ENCODE measurements at places on chromosomes 16 and 17. TPM values are rescaled to one million over a fixed set of nuclear protein-coding genes. Genes with fewer than 3 reads are reported as not detected.
A peak's percentile ranks its signal among the peaks of the same experiment; 100 is the strongest.

DNA sequence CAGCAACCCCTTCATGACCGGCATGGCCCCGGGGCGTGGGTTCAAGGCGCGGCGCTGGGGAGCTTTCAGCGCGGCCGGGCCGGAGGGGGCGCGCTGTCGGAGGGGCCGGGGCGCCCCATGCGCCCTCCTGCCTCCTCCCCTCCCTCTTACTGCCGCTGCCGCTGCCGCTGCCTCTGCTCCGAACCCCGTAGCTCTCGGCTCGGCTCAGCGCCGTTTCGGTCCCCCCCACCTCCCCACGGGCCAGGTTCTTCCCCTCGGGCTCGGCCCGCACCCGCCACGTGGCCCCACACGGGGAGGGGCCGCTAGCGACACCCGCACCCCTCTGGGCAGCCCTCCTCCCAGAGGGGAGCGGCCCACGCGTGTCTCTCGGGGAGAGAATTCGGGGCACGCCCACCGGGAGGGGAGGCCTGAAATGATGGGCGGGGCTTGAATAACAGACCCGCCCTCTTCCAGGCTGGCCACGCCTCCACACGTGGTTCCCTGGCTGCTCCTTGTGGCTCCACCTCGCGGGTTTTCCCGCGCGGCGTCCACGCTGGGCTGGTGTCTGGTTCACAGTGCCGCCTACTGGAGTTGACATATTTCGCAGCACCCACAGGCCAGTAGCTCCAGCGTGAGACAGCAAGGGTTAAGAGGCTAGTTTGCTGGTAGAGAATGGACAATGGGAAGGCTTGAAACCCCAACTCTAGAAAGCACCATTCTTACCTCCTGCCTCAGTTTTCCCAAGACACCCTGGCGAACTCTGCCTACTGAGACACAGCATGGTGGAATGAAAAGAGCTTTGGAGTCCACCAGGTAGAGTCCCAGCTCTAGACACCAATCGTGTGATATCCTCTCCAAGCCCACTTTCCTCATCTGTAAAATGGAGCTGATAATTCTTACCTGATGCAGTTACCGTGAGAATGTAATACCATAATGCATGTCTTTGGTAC lies at the start of gene KCNH4:
KCNH4 (minus strand) TSS at position 221 of the 929 bp plus-strand sequence; CDS start at position 24, 197 bp downstream.
- DNase-seq = peak; percentile 96

GRCh38 chr16:85246473-85246872 lies 134.2 kb upstream of the CIBAR2 start:
- DNase-seq = no peak

SLC13A5 gene
- not detected for total RNA-seq

DNA sequence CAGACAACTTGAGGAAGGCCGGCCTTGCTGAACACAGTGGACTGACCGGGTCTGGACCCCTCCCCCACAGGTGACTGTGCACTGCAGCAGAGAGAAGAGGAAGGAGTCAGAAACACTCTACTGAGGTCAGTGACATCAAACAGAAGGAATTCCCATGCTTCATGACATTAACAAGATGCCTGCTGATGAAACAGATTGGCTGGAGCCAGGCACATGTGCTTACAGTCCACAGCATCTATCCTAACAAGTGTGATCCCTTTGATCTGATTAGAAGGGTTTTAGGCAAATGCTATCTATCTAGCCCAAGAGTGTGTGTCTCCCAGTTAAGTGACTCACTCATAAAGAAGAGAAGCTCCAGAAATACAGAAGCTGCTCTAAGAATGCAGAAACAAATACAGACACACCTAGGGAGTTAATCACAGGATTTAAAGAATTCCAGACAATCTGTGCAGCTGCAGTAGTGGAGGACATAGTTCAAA lies 90.2 kb downstream of the SYCE1L start:
- DNase-seq = no peak

DNA sequence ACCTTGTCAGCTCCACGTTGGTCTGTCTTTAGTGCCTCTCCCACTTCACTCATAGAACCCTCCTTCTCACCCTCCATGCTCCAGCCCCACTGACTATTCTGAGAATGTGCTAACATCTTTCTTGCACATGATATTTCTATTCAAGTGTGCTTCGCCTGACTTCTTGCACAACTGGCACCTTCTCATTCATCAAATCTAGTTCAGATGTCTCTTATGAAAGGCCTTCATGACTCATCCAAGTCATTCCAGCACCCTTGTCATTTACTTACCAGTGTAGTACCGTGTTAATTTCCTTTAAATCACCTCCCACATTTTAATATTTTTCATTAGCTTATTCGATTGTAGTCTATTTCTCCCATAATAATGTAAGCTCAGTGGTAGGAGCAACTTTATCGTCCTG lies 197.8 kb upstream of the PIRT start:
- DNase-seq = no peak

DNAH9 gene
- 0.38 TPM for total RNA-seq
